ENCODE measurements at places on chromosomes 2 and 18.
A peak's percentile ranks its signal among the peaks of the same experiment; 100 is the strongest.

DNA sequence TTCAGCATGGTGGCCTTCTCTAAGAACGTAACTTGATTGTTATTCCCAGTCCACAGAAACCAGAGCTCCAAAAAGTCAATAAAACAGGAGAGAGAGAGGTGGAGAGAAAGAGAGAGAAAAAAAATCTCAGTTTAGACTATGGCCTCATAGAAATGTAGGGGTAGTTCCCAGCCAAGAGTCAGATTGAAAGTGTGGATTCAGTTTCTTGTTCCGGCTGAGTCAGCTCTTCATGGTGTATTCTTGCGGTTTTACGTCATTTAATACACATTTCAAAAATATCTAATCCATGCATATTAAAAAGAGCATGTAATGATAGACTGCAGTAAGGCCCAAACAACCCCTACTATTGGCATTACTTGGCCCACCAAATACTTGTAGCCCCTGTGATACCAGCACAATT lies 303.9 kb downstream of the ETAA1 start:
- DNase-seq: no peak

- no peak for DNase-seq
These were observed 46.7 kb downstream of the CD226 start for GRCh38 chr18:69900941-69901340.

- no peak for DNase-seq
These were observed 769 bp downstream of the FAM110C start for GRCh38 chr2:45342-46130.

DNA sequence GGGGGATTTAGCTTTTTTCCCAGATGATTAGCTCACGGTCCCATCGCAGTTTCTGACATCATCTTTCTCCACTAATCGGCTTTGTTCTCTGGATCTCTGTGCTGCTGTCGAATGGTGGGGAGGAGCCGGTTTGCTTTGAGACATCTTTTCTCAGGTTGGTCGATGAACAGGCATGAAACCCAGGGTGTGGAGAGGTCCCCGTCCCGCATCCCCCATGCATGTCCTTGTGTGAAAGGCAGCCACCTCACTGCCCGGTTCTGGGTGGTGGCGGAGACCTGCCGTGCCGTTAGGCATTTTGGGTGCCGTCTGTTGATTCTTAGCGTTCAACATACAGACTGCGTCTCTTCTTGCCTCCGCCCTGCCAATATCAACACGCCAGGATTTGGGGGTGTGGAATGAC lies 57.8 kb downstream of the CTDP1 start:
- DNase-seq: no peak

- no peak for DNase-seq
These were observed 48.7 kb downstream of the ZBTB7C start for GRCh38 chr18:48360376-48361021.

GRCh38 chr2:100394111-100394641 lies 23.3 kb downstream of the CHST10 start:
- no peak for DNase-seq

- no peak for DNase-seq
These were observed 1.0 kb upstream of the LDAH start for GRCh38 chr2:20823917-20824316.

DNA sequence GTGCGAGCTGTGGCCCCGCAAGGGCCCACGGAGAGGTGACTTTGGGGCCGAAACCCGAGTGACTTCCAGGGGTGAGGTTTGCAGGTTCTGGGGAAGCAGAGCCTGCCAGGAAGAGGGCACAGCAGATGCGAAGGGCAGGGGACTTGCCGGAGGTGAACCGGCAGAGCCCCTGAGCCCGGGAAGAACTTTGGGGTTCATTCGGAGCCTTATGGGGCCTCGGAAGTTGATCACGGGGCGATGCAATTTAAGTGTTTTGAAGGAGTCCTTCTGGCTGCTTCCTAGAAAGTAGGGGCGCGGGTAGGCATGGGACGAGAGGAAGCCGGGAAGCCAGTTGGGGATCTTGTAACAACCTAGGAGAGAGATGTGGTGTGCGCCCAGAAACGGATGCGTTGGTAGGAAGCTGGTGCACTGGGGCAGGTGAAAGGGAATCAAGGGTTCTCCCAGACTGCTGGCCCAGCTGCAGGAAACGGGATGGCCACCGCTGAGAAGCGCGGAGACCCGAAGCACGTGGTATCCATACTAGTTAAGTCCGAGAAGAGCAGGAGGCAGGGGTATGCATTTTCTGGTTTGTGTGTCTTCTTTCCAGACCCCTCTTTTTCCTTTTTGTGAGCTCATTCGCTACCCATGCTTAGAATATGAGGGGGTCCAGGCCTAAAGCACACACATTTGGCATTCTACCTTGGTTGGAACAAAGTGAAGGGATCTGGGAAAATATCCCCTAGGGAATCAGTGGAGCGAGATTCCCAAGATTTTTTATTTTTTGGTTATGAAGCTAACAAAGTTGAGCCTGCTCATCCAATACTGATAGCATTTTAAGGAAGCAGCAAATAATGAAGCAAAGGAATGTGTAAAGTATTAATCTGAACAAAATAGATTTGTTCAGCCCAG lies 758 bp downstream of the SCLY start:
- no peak for DNase-seq

DNA sequence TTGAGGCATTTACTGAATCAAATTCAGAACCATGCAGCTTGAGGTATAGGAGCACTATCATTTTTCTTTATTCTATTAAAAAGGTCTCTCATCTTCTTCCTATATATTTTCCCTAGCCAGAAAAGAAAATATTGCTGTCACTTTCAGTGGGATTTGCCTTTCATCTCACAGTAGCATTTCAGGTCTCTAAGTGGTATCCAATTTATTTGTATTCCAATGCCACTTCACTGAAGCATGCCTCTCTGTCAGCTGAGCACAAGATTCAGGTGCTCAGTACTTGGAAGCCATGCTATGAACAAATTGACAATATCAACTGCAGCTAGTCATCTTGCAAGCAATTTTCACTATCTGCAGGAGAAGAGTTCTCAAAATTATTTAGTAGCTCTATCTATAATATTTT lies 457.2 kb upstream of the SLC39A10 start:
- DNase-seq: no peak

DNA sequence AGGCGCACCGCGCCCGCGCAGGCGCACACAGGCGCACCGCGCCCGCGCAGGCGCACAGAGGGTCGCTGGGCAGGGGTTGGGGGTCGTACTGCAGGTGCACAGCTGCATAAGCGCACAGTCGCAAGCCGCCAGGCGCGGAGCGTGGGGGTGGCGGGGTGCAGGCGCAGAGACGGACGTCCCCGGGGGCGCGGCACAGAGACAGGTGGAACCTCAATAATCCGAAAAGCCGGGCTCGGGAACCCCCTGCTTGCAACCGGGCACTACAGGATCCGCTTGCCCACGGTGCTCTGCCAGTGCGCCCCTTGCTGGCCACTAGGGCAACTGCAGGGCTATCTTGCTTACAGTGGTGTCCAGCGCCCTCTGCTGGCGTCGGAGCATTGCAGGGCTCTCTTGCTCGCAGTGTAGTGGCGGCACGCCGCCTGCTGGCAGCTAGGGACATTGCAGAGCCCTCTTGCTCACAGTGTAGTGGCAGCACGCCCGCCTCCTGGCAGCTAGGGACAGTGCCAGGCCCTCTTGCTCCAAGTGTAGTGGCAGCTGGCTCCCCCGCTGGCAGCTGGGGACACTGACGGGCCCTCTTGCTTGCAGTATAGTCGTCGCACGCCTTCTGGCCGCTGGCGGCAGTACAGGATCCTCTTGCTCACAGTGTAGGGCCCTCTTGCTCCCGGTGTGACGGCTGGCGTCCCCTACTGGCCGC lies 34.9 kb downstream of the FAM110C start:
- DNase-seq: peak; percentile 17

DNA sequence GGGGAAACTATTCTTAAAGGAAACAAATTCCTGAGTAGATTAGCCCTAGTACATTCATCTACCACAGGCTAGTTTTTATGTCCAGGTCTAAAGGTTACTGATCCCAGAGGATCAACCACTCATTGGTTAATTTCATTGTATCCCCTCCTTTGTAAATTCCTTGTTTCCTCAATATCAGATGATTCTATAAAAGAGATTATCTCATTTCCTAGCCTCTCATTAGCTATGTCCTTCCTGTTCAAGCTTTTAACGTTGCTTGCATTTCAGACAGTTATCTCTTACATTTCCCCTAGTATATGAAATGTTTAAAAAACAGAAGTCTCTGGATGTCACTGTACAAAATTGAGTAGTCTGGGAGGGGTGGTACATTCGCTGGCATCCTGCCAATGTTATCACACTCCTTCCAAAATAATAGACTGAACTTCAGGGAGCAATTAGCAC lies 24.2 kb upstream of the ARMC9 start:
- no peak for DNase-seq

DNA sequence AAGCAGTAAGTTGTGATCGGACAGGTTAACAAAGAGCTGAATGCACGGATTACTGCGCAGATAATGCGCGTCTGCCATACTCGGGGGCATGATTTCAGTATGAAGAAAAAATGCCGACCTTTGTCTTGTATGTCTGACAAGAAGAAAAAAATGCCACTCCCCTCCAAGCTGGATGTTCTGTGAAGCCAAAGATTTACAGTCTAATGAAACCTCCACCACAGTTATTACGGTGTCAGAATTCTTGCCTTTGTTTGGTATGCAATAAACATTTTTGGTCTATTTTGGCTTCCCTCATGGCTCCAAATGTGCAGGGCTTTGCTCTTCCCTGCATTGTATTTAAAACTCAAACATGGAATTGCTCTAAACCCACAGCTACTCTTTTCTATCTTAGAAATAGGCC lies 72.2 kb upstream of the THUMPD2 start:
- no peak for DNase-seq
